ENCODE measurements at places on chromosomes 5 and 9. TPM values are rescaled to one million over a fixed set of nuclear protein-coding genes. Genes with fewer than 3 reads are reported as not detected.
A peak's percentile ranks its signal among the peaks of the same experiment; 100 is the strongest.

Gene TICAM2
- not detected for total RNA-seq

Gene IFNK
- total RNA-seq, result not detected

Gene C5orf58
- not detected for total RNA-seq

Gene LMX1B
- total RNA-seq, result not detected

Gene NPDC1
- total RNA-seq, result 26.2 TPM

Gene ACSL6
- total RNA-seq, result 3.6 TPM

DNA sequence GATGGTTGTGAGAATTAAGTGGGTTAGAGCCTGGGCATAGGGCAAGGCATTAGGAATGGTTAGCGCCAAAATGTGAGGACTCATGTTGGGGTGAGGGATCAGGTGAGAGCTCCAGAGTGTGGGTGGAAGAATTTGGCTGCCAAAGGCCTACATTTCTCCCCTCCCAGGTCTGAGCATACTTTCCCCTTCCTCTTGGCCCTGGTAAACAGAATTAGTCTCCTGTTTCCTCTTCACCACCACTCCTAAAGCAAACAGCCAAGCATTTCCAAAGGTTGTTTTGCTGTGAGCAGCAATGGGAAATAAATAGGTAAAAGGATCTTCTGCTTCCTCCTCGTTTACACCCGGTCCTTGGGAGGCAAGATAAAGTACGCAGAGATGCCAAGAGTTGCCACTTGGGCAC lies 132.5 kb downstream of the ZSWIM6 start:
- DNase-seq, result no peak
- peaks cover 34% of the 10 kb centered on the region for H3K4me1 ChIP-seq
- peak overlapping the region; percentile 67 for H3K27ac ChIP-seq
- H3K4me3 ChIP-seq, result no peak overlapping the region

GRCh38 chr5:5298068-5298633 lies 124.3 kb upstream of the ICE1 start:
- no peak overlapping the region for H3K4me3 ChIP-seq
- H3K36me3 ChIP-seq, result no peaks in the 10 kb centered on the region
- H3K27me3 ChIP-seq, result no peaks in the 10 kb centered on the region
- H3K27ac ChIP-seq, result no peak overlapping the region
- no peaks in the 10 kb centered on the region for H3K4me1 ChIP-seq
- DNase-seq, result no peak

DNA sequence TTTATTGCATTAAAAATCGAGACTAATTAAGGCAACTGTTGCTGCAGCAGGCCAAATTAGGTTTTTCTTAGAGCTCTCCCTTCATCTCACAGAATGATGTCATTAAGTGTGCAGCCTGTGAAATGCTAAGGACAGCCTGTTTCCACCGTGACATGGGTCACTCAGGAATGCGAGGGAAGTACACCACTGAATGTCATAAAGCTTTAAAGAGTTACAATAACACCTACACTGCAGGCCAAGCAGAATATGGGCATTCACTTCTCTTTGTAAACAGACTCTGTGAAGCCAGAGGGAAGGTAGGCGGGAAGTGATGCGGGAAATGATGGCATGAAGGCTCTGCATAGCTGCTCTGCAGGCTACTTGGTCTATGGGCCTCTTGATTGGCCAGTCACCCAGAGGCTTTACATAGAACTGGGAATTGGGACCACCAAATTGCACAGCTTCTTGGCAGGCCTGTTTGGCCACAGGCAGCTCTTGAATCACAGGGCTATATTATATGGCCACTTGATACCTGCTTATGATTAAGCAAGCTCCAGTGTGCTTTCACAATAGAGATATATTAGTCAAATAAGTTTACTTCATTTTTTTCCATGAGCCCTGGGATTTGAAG lies 28.4 kb upstream of the AOPEP start:
- no peaks in the 10 kb centered on the region for H3K27me3 ChIP-seq
- H3K36me3 ChIP-seq, result no peaks in the 10 kb centered on the region
- H3K4me1 ChIP-seq, result peaks cover 7% of the 10 kb centered on the region
- no peak overlapping the region for H3K4me3 ChIP-seq
- peak; percentile 34 for DNase-seq

GRCh38 chr5:125429498-125429897 lies 683.1 kb upstream of the ZNF608 start:
- no peaks in the 10 kb centered on the region for H3K27me3 ChIP-seq
- no peaks in the 10 kb centered on the region for H3K36me3 ChIP-seq
- 0 out of 2 replicates have a peak, but pooled peaks cover 5% of the 10 kb centered on the region for H3K4me1 ChIP-seq
- no peak overlapping the region for H3K27ac ChIP-seq

GRCh38 chr5:128528637-128529255 lies 9.3 kb downstream of the FBN2 start:
- no peaks in the 10 kb centered on the region for H3K4me1 ChIP-seq
- no peak for DNase-seq
- no peak overlapping the region for H3K27ac ChIP-seq
- H3K36me3 ChIP-seq, result no peaks in the 10 kb centered on the region

DNA sequence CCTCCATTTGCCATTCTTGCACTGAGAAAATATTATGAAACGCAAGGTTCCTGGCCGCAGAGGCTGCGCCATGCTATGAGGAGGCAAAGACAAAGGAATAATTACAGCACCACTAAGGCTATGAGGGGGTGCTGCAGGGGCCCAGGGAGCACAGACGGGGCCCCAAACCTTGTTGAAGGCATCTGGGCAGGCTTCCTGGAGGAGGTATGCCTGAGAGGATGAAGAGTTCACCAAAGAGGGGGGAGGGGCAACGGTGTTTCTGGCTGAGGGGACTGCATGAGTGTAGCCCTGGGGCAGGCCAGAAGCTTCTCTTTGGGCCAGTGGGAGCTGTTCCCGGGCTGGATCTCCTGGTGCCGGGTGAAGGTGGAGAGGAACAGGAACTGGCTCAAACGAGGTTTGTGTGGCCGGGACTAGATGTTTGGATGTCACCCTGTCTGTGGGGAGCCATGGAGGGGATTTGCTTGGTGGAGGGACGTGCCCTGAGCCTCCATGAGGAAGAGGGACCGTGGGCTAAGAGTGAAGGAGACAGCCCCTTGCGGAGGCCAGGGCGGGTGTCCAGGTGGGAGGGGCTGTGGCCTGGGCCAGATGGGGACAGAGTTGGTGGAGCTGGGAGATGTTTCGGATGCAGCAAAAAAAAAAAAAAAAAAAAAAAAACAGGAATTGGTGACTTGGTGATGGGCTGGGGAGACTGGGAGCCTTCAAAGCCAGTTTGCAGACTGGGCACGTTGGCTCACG lies 28.2 kb downstream of the PTGES start:
- no peaks in the 10 kb centered on the region for H3K36me3 ChIP-seq
- H3K4me1 ChIP-seq, result no peaks in the 10 kb centered on the region
- H3K27ac ChIP-seq, result no peak overlapping the region
- H3K4me3 ChIP-seq, result no peak overlapping the region

- H3K27me3 ChIP-seq, result no peaks in the 10 kb centered on the region
- peak overlapping the region; percentile 57 for H3K27ac ChIP-seq
- no peak for DNase-seq
- H3K36me3 ChIP-seq, result peaks cover 67% of the 10 kb centered on the region
- H3K4me1 ChIP-seq, result peaks cover 88% of the 10 kb centered on the region
These were observed 7.1 kb downstream of the SPRY4 start for GRCh38 chr5:142317753-142318152.

GRCh38 chr5:76524868-76525267 lies 98.3 kb downstream of the F2RL2 start:
- peak overlapping the region; percentile 82 for H3K27ac ChIP-seq
- H3K4me3 ChIP-seq, result peak overlapping the region; percentile 34
- no peaks in the 10 kb centered on the region for H3K27me3 ChIP-seq
- no peaks in the 10 kb centered on the region for H3K36me3 ChIP-seq
- H3K4me1 ChIP-seq, result peaks cover 82% of the 10 kb centered on the region

DNA sequence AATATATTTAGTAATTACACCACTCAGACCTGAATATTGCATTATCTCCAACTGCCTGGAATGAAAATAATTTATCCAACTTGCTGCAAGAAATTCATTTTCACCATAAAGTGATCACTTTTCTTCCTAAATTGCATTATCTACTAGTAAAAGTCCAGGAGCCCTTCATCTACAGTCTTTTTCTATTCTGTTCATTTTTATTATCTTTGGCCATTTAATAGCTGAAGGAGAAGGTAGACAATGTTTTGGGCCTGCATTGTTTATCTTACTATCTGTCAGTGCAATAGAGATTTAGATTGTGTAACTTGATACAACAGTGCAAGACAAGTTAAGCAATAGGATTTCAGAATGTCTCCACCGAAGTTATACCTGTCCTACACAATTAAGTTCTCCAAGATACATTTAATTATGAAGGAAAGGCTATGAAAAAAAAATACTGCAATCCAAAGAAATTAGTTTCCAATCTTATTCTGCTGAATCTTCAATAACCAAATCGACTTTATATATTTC lies 1339.7 kb upstream of the CDH6 start:
- no peaks in the 10 kb centered on the region for H3K27me3 ChIP-seq
- H3K36me3 ChIP-seq, result no peaks in the 10 kb centered on the region
- no peaks in the 10 kb centered on the region for H3K4me1 ChIP-seq
- no peak overlapping the region for H3K27ac ChIP-seq
- no peak for DNase-seq
- H3K4me3 ChIP-seq, result no peak overlapping the region

DNA sequence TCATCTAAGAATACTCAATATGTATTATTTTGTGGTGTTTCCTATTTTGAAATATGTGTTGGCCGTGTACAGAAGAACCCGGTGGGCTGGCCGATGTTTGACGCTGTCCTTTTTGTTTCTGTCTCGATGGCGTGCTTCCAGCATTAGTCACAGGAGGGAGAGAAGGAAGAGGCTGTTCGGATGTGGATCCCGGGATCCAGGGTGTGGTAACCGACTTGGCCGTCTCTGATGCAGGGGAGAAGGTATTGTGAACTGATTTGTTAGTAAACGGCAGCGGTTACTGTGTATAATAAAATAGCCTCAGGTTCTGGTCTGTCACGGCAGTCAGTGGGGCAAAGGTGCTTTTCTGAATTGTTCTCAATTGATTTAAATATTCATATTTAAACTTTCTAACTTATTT lies 275.0 kb downstream of the ARHGEF28 start:
- peak; percentile 11 for DNase-seq
- H3K27ac ChIP-seq, result no peak overlapping the region
- no peaks in the 10 kb centered on the region for H3K4me1 ChIP-seq
- H3K4me3 ChIP-seq, result no peak overlapping the region
- H3K27me3 ChIP-seq, result no peaks in the 10 kb centered on the region

GRCh38 chr5:164335837-164336236 lies 830.4 kb downstream of the MAT2B start:
- H3K4me1 ChIP-seq, result no peaks in the 10 kb centered on the region
- no peak overlapping the region for H3K4me3 ChIP-seq
- H3K27me3 ChIP-seq, result no peaks in the 10 kb centered on the region
- no peak for DNase-seq
- H3K27ac ChIP-seq, result no peak overlapping the region
- no peaks in the 10 kb centered on the region for H3K36me3 ChIP-seq

DNA sequence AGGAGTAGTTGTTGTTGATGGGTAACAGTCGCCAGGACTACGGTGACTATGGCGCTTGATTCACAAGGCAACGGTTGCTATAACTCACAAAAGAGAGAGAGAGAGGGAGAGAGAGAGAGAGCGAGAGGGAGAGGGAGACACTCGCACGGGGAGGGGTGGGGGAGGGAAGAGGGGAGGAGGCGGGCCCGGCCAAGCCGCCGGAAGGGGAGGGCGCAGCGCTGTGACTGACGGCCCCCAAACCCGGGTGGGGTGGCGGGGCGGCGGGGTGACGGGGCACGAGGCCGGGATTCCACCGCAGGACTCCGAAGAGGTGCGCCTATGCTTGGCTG lies at the start of gene RFX3:
RFX3 (minus strand) TSS at position 166 of the 329 bp plus-strand sequence. CDS start 130,413 bp downstream, outside the sequence.
- peak within 1 kb of the TSS; percentile 93 for H3K4me3 ChIP-seq
- H3K27ac ChIP-seq, result peak within 1 kb of the TSS; percentile 100
- peak; percentile 93 for DNase-seq
- H3K4me1 ChIP-seq, result peaks cover 35% of the 10 kb centered on the region

- no peaks in the 10 kb centered on the region for H3K27me3 ChIP-seq
- no peaks in the 10 kb centered on the region for H3K36me3 ChIP-seq
- no peak for DNase-seq
- H3K4me3 ChIP-seq, result no peak overlapping the region
- H3K27ac ChIP-seq, result no peak overlapping the region
- no peaks in the 10 kb centered on the region for H3K4me1 ChIP-seq
These were observed 94.6 kb downstream of the PRRT1B start for GRCh38 chr9:131639769-131640437.

GRCh38 chr5:168852329-168852728 lies 273.2 kb upstream of the PANK3 start:
- DNase-seq, result no peak
- H3K27ac ChIP-seq, result no peak overlapping the region
- H3K4me3 ChIP-seq, result no peak overlapping the region
- H3K27me3 ChIP-seq, result no peaks in the 10 kb centered on the region

DNA sequence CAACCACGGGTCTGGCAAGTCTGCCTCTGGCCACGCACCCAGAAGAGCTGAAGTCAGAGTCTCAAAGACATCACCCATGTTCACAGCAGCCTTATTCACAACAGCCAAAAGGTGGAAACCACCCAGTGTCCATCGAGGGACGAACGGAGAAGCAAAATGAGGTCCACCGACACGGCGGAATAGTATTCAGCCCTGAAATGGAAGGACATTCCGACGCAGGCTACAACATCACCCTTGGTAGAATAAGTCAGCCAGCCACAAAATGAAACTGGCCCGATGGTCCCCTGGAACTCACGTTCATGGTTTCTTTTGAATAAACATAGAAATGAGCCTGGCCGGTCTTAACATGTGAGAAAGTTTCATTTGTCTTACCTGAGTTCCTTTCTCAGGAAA lies 16.9 kb downstream of the CCDC187 start:
- H3K4me3 ChIP-seq, result no peak overlapping the region
- no peak overlapping the region for H3K27ac ChIP-seq
- H3K4me1 ChIP-seq, result no peaks in the 10 kb centered on the region
- DNase-seq, result no peak
- no peaks in the 10 kb centered on the region for H3K36me3 ChIP-seq

GRCh38 chr5:34957857-34958690 lies 28.7 kb downstream of the DNAJC21 start:
- H3K27ac ChIP-seq, result no peak overlapping the region
- no peak overlapping the region for H3K4me3 ChIP-seq
- peaks cover 17% of the 10 kb centered on the region for H3K36me3 ChIP-seq
- peak; percentile 62 for DNase-seq
- no peaks in the 10 kb centered on the region for H3K4me1 ChIP-seq
- no peaks in the 10 kb centered on the region for H3K27me3 ChIP-seq
